ENCODE measurements at places on chromosomes 5 and 9. TPM values are rescaled to one million over a fixed set of nuclear protein-coding genes. Genes with fewer than 3 reads are reported as not detected.

CNTNAP3B gene
- total RNA-seq = 6.1 TPM

CBY3 gene
- not detected for total RNA-seq

SOX30 gene
- total RNA-seq = not detected

MYOT gene
- total RNA-seq = 0.05 TPM

DNM1 gene
- total RNA-seq = 1.6 TPM

LVRN gene
- 0.17 TPM for total RNA-seq

NSD1 gene
- 25.8 TPM for total RNA-seq

IL5 gene
- not detected for total RNA-seq

REEP2 gene
- total RNA-seq = 0.08 TPM

PCDHA9 gene
- total RNA-seq = under 0.01 TPM

TMOD1 gene
- 9.2 TPM for total RNA-seq

GKAP1 gene
- total RNA-seq = 3.5 TPM

ARSB gene
- 13.7 TPM for total RNA-seq

FOXD4L5 gene
- not detected for total RNA-seq

PLPPR1 gene
- 26.3 TPM for total RNA-seq

IL13 gene
- not detected for total RNA-seq

PCDHGB5 gene
- total RNA-seq = 2.5 TPM

SH3GL2 gene
- total RNA-seq = 0.08 TPM

KCNT1 gene
- not detected for total RNA-seq

GABRA6 gene
- total RNA-seq = not detected

LECT2 gene
- 93.8 TPM for total RNA-seq

QRFP gene
- total RNA-seq = 0.05 TPM

SAXO1 gene
- 0.05 TPM for total RNA-seq

PDE6A gene
- total RNA-seq = not detected

GTF3C5 gene
- 20.9 TPM for total RNA-seq

CENPP gene
- 8.7 TPM for total RNA-seq

ASS1 gene
- total RNA-seq = 396 TPM
